ENCODE measurements at places on chromosomes 4 and X.

GRCh38 chr4:53654300-53654758 is 63.0 kb upstream of the LNX1 start:
- DNase-seq = no peak

GRCh38 chrX:115400960-115401359 is 111.4 kb downstream of the LUZP4 start:
- no peak for DNase-seq

DNA sequence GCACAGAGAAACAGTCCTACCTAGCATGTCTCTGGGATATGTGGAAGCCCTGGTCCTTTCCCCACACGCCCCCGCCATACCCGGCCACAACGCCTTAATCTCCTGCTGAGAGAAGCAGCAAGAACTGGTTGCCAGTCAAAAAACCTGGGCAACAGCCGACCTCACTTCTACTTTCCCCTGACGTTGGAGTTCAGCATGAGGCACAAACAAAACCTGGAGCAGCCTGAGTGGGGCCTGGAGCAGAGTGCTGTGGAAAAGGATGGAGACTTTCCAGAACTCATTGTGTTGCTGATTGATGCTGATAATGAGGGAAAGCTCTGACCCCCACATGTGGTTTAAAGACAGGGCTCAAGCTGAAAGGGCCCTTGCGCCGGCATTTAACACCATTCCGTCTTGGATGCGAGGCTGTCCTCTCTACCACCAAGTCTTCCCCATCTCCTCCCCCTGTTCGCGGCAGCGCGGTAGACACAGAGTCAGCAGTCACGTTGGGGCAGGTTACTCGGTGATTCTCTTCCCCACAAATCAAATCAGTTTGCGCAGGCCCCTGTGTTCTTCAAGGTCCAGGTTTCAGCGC is 666 bp downstream of the CCDC158 start:
- DNase-seq = no peak

DNA sequence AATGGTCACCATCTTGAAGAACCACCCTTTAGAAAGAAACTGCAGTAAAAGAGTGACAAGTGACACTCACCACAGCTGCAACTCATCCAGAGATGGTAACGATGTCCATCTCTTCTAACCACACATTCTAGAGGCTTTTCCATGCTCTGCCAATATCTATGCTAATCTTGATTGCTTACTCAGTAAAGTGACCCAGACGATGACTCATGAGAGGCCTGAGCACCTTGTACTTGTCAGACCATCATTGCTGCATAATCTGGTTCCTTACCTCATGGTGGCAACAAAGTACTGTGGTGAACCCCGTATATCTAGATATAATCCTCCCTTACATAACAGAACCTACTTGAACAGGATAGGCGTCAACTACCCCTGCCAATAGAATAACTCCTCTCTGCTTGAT is 75.6 kb downstream of the CCNG2 start:
- DNase-seq = no peak

DNA sequence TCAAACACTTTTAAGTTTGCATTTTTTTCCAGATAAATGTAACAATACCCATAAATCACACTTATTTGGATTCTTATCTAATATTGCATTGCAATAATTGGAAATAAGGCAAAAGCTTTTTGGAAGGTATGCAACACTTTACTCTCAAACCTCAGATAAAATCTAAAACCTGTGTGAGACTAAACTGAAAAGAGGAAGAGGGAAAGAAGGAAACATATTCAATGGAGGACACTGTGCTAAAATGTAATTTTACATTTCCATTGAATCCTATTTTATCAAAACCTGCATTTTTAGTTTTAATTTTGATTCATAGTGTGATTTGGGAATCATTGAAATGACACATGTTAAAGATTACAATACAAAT is 99.4 kb downstream of the HPGD start:
- DNase-seq = no peak

GRCh38 chr4:77110730-77111129 is 34.9 kb upstream of the CCNI start:
- no peak for DNase-seq

DNA sequence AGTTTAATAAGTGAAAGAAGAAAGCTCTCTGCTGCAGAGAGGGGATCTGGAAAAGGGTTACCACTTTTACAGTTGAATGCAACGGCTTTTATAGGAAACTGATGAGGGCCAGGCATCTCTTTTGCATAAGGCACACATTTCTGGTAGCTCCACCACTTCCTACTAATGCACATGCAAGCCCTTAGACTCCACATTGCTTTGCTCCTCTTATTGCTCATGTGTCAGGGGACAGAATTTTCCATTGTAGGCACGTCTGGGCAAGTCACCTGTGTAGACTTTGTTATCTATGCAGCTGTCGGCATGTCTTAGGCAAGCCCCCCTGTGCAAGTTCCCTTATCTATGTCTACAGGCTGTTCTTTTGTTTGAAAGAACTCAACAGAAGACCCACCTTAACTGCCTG is 294.6 kb upstream of the STS start:
- no peak for DNase-seq

- no peak for DNase-seq
Measured at GRCh38 chrX:153981771-153982533, 9.4 kb downstream of the TMEM187 start.

GRCh38 chr4:53576676-53577372 is 14.5 kb downstream of the LNX1 start:
- no peak for DNase-seq

DNA sequence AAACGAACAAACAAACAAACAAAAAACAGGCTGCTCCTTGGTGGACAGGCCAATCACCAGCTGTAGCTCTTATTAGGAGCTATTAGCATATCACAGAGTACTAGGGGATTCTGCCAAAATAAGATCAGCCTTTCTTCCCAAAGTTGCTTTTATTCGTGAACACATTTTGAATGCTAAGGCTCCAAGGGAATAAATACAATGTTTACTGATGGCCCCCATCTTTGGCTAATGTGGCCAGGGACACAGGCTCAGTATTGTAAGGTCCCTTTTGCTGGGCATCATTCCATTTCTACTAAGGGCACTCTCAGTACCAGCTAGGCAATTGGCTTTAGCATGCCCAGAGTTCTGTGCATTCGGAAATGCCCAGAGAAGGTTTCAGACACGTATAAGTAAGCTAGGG is 84.3 kb downstream of the GPC4 start:
- no peak for DNase-seq

DNA sequence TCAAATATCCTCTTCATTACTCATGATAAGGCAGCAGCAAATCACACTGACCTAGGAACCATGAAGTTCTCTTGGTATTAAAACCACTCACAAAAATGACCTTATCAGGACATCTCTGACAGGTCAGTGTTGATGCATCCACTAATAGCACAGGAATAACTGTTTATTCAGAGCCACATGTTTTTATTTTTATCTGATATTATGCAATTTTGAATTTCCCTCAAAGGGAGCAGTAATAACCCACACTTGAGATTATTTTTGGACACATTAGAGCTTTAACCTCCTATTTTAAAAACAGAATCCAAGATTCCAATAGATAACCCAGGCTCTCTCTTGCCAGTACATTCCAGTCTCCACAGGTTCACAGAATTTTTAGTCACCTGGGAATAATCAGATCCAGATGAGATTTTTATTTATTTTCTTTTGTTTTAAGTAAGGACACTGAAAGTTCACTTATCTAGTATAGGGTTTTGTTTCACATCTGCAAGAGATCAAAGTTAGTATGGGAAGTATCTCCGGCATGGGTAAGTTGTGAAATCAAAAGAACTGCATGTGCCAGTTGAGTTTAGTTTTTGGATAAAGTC is 36.3 kb upstream of the MYOZ2 start:
- no peak for DNase-seq

- no peak for DNase-seq
Measured at GRCh38 chrX:71619986-71620385, 1.7 kb upstream of the CXCR3 start.

DNA sequence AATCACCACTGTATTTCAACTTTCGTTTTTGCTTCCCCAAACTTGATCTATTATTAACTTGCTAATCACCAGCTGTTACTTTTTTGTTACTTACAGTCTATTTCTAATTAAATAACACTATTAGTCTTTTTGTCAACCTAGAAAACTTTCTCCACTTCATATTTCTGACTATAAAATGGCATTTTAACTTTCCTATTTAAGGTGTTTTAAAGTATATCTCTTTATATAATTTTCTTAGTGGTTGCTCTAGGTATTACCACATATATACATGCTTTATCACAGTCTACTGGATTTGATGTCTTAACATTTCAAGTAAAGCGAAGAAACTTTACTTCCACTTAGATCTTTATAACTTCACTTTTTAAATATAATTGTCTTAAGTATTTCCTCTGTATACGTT is 421.2 kb downstream of the DCAF12L2 start:
- no peak for DNase-seq

GRCh38 chr4:7194251-7195140 is 2.2 kb downstream of the SORCS2 start:
- DNase-seq = no peak

DNA sequence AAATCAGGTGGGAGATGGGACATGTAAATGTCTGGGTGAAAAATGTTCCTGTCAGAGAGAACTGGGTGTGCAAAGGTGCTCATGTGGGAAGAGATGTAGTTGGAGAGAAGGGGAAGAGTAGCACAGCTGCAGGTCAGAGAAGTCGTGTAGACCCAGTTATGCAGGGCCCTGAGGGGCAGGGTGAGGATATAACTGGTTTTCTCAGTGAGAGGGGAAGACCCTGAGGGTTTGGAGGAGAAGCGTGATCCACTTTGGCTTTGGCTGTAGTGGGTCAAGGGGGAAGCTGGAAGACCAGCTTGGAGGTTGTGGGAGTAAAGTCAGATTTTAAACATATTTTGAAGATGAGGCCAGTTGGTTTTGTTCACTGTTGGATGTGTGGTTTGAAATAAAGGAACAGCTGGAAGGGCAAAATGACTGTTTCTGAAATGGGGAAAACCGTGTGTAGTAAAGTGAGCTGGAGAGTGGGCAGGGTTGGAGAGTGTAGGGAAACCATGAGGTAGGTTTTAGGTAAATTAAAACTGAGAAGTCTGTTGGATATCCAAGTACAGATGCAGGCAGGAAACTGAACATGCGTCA is 44.2 kb downstream of the NAP1L5 start:
- DNase-seq = no peak

- no peak for DNase-seq
Measured at GRCh38 chrX:30593440-30594200, 16.1 kb upstream of the TASL start.

DNA sequence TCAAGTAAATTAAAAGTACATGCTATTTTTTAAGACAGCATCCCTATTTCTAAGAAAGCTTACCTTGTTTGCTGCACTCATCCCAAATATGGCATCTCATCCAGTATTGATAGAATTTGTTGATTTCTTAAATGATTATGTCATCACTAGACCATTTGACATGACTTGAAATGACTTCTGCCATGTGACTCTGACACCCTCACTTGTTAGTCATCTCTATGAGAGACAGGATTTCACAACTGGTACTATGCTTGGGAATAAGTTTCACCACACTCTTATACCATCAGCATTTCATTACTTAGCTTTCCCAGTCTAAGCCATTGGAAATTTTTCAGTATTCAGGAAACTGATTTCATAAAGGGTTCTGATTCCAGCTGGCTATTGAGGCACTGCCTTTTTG is 55.3 kb downstream of the TMPRSS11F start:
- no peak for DNase-seq

DNA sequence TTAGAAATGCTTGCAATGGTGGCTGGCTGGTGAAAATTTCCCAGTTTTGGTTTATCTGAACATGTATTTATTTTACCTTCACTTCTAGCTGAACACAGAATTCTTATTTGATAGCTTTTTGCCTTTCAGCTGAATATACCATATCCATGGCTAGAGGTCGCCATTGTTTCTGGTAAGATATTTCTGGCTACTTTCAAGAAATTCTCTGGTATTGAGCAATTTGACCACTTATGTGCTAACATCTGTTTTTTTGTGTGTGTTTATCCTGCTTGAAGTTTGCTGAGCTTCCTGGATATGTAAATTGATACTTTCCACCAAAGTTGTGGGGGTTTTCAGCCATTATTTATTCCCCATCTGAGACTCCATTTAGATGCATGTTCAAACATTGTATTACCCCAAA is 75.4 kb downstream of the FBXW7 start:
- no peak for DNase-seq

GRCh38 chr4:116088771-116089170 is 975.4 kb upstream of the NDST4 start:
- no peak for DNase-seq

GRCh38 chr4:53023677-53024299 is 161.7 kb downstream of the RASL11B start:
- DNase-seq = no peak

DNA sequence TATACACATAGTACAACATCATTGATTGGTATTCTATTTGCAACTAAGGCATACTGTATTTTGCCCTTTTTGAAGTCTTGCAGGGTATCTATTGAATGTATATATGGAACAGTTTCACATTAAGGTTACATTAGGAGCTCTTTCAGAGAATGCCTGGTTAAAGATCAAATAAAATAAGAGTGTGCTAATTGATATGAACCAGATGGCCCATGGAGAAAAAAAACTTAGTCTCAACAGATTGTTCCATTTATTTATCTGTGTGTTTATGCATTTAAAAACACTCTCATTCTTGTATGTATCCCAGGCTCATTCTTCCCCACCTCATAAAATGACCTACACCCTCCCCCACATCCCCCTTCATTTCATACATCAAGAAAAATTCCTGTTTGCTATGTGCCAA is 35.2 kb upstream of the GRIA2 start:
- no peak for DNase-seq

DNA sequence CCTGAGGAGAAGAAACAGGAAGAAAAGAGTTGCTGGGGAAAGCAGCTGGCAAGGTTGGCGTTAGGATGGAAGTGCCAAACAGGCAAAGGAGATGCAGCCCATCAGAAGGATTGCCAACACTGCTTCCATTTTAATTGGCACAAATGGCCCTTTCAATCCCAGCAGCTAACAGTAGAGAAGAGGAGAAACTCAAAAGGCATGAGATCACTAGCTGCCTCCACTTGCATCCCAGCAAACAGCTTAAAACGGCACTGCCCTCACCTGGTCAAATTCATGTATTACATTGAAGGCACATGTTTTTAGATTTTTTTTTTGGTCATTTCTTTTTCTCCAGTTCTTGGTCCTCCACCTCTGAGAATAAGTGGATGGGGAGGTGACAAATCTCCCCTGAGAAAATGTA is 14.9 kb upstream of the LOC101059915 start:
- no peak for DNase-seq

- DNase-seq = no peak
Measured at GRCh38 chrX:7269991-7270390, 122.0 kb upstream of the PUDP start.

DNA sequence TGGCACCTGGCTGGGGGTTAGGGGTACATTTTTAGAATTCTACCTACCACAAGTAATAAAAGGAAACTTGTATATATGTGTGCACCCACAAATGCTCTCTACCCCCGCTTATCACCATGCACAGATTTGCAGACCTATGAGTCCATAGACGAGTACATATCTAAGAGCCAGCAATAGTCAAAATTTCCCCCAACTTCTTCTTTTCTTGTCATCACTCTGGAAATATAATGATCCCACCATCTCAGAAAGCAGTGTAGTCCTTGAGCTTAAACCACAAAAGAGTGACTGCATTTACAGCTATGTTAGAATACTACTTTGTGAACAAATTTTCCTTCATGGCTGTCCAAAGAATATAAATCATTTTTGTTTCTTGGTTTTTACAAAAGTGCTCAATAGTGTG is 66.1 kb downstream of the LHFPL1 start:
- DNase-seq = no peak
